Stimulated activated CD8-positive, alpha-beta memory T cell treated with anti-CD3 and anti-CD28 coated beads, Interleukin-7, amount 100 ng/mL, for 1 hour (primary cell): ENCODE measurements at places on chromosomes 6 and 20.

GRCh38 chr6:46935687-46936086 is 13.9 kb upstream of the ADGRF5 start:
- no peak for DNase-seq

- no peak for DNase-seq
Observed at GRCh38 chr6:41586252-41587007, 40.2 kb downstream of the FOXP4 start.

DNA sequence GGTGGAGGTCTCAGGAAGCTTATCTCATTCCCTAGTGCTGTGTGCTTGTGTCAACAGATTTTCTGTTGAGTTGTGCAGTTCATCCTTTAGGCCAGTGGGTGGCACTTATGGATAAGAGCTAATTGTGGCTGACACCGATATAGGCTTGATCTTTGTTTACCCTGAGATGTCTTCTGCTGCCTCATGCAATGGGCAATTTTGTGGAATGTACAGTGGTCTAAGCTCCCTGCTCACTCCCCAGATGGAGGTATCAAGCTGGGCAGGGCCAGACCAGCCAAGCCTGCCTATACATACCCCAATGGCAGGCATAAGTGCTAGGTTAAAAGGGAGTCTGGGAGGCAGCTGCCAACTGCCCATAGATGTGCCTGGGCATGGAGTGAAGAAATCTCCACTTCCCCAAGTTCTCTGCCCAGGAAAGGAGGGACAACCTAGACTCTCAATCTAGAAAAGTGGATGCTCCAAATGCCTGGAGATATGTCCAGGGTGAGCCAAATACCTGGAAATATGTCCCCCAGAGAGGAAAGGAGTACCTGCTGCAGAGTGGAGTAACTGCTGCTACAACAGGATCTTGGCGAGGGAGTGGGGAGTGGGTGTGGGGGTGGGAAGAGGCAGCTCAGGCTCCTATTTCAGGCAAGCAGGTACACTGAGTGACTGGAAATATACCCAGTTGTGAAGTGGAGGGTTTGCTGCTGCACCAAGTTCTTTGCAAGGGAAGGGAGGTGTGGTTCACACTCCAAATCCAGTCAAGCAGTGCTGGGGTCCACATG is 53.2 kb upstream of the ARG1 start:
- no peak for DNase-seq

DNA sequence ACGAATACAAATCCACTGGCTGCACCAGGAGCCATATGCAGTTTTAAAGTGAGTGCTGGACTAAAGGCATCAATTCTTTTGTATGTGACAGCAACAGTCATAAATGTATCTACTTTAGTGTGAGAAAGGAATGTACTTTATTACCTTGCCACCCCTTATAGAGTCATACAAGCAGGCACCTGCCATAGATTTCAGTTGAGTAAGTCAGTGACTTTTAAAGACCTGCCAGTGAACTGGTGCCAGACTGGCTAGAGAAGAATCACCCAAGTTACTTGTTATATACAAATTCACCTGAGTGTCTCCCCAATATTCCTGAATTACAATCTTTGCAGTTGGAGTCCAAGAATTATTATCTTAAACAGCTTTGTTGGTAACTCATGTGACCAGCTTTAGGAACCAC is 547.9 kb downstream of the COL12A1 start:
- no peak for DNase-seq

DNA sequence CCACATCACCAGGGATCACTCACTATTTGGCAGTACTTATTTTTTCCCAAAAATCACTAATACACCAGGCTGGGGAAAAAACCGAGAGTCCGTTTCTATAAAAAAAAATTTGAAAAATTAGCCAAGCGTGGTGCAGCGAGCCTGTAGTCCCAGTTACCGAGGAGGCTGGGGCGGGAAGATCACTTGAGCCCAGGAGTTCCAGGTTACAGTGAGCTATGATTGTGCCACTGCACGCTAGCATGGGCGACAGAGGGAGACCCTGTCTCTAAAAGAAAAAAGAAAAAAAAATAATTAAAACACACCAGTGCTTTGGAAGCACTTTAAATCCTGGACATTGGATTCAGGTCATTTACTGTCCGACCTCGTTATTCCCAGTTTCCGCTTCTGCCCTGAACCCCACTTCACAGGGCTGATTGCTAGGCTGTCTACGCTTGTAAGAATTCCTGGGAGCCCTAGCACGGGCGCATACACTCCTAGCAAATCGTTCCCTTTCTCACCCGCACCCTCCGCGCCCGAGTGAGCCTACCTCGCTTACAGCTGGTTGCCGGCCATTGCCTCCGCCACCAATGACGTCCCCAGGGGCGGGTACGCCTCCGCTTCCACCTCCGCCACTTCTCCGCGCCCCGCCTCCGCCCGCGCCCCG is at the start of gene TPMT:
TSS of gene TPMT (minus strand) at position 571 of the 643 bp plus-strand sequence. CDS start 5,950 bp downstream, outside the sequence.
- no peak for DNase-seq

DNA sequence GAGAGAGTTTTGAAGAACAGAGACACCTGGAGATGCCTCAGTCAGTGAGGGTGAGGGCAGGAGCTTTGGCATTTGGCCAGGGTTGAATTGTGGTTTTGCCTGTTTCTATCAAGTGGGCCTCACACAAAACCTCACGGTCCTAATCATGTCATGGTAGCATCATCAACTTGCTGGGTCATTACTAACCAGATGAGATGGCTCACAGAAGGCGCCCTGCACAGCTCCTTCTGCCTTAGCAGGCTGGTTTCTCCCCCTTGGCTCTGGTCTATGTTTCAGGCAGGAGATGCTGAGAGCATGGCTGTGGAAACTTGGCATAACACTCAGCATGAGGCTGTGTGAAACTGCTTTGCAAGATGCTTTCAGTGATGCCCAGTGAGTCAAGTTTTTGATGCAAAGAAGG is 99.3 kb downstream of the LRRC1 start:
- DNase-seq, result no peak
